Right kidney (tissue), 9 donors: ENCODE measurements at places on chromosomes 3 and 15.
A peak's percentile ranks its signal among the peaks of the same experiment; 100 is the strongest.

DNA sequence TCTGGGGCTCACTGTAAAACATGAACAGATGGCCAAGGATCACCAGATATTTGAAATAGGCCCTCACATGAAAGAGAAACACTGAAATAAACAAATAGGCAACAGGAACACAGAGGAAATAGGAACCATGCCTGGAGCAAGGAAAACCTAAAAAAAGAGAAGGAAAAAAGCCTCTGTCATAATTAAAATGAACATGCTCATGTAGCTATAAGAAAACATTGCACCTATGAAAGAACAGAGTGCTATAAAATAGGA lies 102.4 kb downstream of the RAB11A start:
- no peak for DNase-seq

DNA sequence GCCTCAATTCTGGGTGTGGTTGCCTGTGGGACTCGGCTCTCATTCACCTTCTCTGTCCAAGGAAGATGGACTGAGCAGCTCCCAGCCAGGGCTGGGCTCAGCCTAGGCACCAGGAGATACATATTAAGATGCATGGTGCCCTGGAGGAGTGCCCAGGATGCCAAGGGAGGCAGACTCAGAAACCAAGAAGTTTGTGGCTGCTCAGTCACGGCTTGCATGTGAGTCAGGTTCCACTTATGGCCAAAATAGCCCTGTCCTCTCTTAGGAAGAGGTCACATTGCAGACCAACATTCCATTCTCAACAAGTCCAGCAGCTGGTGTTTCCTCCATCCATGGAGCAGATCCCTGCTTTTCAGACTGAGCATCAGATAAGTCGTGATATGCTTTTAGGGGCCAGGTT lies 21.8 kb downstream of the CDCP1 start:
- DNase-seq: no peak

DNA sequence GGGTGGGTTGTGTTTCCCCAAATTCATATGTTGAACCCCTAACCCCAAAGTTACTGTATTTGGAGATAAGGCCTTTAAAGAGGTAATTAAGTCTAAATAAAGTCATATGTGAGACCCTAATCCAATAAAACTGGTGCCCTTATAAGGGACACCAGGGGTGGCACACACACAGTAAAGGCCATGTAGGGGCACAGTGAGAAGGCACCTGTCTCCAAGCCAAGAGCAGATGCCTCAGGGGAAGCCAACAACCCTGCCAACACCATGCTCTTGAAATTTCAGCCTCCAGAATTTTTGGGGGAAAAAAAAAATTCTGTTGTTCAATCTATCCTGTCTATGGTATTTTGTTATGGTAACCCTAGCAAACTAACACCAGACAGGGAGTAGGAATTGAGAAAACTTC lies 1.5 kb upstream of the GMNC start:
- DNase-seq: no peak

DNA sequence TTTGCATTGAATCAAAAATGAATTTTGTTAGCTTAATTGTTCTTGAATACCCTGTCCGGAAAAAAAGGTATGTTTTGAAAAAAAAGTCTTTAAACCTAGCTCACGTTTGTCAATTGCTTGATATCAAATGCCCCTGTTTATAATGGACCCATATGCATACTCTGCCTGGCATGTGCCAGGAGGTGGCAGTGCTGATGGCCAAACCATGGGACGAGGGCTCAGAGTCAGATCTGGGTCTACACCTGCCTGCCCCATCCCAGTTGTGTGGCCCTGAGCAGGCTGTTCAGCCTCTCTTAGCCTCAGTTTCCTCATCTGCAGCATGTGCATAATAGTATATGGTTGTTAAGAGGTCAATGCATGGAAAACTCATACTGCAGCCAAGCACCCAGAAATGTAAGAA lies 38.8 kb downstream of the PRKCD start:
- DNase-seq: no peak

DNA sequence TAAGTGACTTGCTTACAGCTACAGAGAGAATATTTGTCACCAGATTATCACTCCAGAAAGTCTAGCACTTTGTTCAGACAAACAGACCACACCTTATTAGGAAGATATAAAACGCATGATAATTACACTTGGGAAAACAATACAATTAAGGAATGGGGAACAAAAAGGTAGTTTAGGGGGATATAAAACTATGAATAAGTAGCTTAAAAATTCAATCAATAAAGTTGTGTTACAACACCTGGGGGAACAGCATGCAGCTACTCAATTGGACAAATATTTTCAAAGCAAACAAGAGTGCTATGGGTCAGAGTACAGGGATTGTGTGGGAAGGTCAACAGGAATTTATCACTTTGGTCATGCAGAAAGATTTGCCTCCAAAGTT lies 15.1 kb downstream of the CLDN1 start:
- no peak for DNase-seq

- DNase-seq: no peak
Observed at GRCh38 chr3:37979541-37980461, 10.8 kb upstream of the VILL start.

DNA sequence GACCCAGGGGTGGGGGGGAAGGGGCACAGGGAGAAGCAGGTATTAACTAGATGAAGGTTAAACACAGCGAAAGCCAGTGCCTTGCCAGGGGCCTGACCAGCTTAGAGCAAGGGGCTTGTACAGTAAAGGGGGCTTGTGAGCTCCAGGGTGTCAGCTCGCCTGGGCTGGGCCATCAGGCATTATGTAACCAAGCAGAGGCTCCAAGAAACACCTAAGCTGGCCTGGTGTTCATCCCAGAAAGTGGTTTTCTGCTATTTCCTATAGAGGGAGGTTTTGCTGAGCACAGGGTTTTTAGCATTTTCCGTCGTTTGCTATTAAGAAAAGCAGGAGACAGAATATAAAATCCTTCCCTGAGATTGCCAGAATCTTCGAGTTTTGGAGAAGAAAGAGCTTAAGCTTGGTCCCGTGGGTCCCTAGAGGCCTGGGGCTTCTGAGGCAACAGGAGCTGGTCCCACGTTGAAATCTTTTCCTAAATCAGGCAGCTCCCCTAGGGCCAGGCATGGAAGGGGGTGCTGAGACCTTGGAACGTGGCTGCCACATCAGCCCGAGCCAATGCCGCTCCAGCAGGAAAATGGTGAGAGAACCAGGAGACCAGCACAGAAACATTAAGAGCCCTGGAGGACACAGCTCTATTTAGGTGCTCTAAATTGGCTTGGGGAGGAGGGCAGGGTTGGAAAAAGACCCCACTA lies 71.4 kb downstream of the ISG20 start:
- DNase-seq: no peak

GRCh38 chr3:132735589-132735988 lies 13.4 kb upstream of the NPHP3 start:
- DNase-seq: no peak

- DNase-seq: no peak
Observed at GRCh38 chr15:75590239-75590638, 11.1 kb upstream of the PTPN9 start.

DNA sequence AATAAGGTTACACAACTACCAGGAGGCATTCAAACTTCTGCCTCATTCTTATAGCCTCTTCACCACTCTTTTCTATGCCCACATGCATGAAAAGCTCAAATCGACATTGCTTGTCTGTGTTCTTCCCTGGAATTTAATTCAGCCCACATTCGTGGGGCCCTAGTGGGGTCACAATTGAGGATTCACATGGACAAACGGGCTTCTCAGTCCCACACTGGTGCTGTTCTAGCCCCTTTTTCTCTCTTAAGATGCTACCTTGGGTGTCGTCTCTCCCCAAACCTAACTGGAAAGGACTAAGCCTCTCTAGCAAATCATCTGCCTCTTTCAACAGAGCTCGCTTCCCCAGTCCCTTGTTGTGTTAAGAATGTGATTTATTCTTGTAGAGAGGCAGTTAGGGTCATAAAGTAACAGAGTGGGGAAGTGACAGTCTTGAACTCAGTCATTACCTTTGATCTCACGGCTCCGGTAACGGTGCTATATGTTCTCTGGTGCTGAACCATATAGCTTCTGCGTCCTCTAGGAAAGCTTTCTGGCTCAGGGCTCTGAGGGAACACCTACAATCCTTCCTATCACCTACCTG lies 4.9 kb downstream of the LPP start:
- DNase-seq: no peak

- DNase-seq: no peak
Observed at GRCh38 chr15:65115086-65115485, at the start of gene UBAP1L. TSS of gene UBAP1L (minus strand) at chr15:65115200. CDS start at chr15:65106215, 8,985 bp downstream.

- no peak for DNase-seq
Observed at GRCh38 chr3:190005343-190006113, 115.2 kb downstream of the P3H2 start.

GRCh38 chr3:125192190-125193035 lies 20.1 kb downstream of the SLC12A8 start:
- DNase-seq: peak; percentile 17

- no peak for DNase-seq
Observed at GRCh38 chr3:29050155-29050554, 230.7 kb upstream of the RBMS3 start.

GRCh38 chr15:98282656-98283332 lies 322.3 kb downstream of the ARRDC4 start:
- no peak for DNase-seq

- no peak for DNase-seq
Observed at GRCh38 chr15:65130941-65131340, 2.7 kb downstream of the PDCD7 start.

DNA sequence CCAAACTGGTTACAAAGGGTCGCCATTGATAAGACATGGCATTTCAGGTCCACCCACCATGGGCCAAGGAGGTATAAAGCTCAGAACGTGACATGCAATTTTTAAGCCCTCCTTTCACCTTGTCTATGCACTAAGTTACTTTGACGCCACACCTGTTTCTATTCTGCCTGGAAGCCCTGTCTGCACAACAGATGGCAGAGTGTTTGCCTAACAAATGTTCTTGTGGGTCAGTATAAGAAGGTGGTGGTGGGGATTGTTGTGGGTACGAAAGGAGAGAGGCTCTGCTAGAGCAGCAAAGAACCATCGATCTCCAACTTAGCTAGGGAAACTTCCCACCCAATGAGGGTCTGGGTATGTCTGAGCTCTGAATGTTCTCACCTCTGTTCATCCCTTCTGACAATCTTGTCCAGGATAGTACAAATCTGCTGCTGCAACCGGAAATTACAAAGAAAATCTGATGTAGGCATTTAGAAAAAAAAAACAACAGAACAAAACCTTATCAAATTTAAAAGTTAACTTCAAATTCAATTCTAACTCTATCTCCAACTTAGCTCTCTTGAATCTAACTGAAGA lies 945.0 kb upstream of the CFAP20DC start:
- no peak for DNase-seq

DNA sequence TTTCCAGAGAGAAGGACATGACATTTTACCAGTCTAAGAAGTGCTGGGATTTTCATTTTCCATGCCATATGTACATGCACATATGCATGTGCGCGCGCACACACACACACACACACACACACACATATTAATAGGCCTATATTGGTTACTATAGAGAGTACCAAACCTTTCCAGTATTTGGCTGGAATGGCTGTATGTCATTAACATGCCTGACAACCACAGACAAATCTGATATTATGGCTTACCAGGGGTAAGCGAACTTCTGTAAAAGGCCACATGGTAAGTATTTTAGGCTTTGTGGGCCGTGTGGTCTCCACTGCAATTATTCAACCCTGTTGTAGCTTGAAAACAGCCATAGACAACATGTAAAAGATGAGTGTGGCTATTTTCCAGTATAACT lies 97.2 kb upstream of the TSPAN3 start:
- no peak for DNase-seq

DNA sequence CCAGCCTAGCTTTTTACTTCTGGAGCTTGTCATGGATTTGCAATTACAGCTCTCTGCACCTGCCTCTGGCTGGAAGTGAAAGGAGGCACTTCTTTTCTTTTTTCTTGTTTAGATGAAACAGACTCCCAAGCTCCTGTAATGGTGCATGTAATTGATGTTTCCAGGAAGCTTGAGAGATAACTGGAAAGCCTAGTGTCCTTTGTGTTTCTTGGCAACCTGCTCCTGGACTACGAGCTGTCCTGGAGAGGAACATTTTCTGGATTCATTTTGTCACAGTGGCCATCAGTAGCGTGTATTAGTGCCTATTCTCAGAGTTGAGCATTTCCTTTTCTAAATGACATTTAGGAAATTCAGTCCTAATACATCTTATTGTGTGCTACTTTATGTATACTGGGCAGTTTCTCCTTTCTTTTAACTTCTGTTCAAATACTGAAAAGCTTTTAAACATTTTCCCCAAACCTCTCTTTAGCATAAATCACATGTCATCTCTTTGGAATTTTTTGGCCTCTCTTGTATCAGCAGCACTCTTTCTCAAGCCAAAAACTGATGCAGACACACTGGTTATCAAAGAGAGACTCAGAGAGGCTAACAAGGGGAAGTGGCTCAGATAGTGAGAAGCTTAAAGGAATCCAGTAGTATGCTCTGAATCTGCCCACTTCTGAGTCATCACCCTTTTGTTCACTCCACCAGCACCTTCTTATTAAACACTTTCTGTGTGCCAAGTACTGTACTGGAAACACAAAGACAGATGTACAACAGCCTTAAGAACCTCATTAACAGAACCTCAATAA lies 62.6 kb upstream of the SLC2A2 start:
- no peak for DNase-seq

GRCh38 chr15:84783493-84784251 lies 33.5 kb upstream of the ALPK3 start:
- no peak for DNase-seq

DNA sequence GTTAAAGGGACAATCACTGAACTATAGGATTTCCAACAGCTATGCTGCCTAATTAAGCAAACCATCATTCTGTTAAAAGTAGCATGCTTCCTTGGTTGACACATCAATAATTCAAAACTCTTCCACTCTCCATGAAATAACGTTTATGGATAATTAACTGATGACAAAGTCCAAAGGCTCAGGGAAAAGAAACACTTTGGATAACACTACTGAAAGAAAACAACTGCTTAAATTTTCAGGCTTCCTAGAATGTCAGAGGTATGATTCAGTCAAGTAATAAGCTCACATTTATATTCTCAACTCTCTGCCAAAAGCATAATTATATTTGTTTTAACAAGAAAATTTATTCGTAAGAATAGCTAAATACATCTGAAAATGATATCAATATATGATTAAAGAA lies 49.6 kb downstream of the WDR72 start:
- no peak for DNase-seq

DNA sequence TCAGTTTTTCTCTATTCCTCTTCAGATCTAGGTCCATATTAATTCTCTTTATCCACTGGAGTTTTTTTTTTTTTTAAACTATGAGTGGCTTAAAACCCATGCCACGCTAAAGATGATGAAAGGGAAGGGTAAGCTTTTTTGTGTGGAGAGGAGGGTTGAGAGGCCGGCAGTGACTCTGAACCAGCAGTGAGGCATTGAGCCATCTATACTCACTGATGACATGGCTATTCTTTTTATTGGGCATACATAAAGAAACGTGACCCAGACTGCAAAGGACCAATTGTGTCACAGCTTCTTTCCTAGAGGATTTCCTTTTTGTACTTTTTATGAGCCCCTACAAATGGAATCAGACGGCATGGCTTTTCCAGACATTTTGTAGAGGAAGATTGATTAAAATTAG lies 662.2 kb downstream of the AGBL1 start:
- DNase-seq: no peak

GRCh38 chr3:37377670-37378069 lies 203.3 kb upstream of the LRRFIP2 start:
- DNase-seq: no peak
